Mesothelial cell of epicardium (in vitro differentiated cells): ENCODE measurements at places on chromosomes 6 and 20. TPM values are rescaled to one million over a fixed set of nuclear protein-coding genes. Genes with fewer than 3 reads are reported as not detected.

The BTNL2 gene
- total RNA-seq: not detected in 3 replicates

The CEBPB gene
- total RNA-seq: 23.1 to 26.0 TPM (median 25.6 TPM) in 3 replicates

DNA sequence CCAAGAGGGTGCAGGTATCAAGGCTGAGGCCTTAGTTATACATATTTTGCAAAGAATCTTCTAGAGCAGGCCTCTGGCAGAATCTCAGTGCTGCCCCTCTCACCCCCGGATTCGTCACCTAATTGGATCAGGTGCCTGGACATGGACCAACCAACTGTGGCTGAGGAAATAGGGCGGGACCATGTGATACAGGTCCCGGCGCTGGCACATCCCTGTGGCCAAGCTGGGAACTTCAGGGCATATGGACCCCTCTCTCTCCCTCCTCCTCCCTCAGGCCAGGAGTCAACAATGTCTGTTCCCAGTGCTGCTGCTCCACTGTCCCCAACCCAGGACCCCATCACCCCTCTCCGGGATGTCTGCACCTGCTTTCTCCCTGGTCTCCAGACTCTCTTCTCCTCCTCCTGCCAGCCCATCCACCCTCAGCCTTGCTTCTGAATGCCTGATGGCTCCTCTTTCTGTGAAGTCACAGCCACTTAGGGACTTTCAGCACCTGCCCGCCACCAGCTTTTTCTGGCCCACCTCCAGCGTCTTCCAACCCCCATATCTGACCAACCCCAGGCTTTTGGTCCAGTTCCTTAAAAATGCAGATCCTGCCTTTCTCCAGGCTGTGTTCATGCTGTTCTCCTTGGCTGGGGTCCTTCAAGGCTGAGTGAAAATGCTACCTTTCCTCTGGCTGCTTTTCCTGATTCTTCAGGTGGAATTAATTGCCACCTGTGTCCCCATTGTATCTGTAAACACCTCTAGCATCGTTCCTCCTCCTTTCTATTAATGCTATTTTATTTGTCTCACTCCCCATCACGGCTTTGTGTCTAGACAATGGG is 19.0 kb upstream of the MLN start:
- no peak for DNase-seq

- no peak for DNase-seq
Observed at GRCh38 chr20:24762791-24763350, 186.2 kb upstream of the CST7 start.

The OOEP gene
- not detected in 3 replicates for total RNA-seq

DNA sequence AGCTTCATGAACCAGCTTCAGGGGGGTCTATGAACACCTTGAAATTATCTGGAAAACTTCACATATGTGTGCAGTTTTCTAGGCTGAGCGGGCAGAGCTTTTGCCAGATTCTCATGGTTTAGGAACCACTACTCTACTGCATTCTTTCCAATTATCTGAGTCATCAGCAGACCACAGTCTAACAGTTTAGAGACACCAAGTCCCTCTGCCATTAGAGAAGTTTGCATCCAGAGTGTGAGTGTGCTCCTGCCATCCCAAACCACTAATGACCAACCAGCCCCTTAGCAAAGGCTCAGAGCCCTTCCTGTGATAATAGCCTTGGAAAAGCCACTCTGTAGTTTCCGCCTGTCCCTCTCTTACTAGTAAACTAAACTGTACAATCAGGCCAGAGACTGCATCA is 96.8 kb downstream of the PHACTR1 start:
- DNase-seq: no peak

The NOX3 gene
- total RNA-seq: not detected in 3 replicates

DNA sequence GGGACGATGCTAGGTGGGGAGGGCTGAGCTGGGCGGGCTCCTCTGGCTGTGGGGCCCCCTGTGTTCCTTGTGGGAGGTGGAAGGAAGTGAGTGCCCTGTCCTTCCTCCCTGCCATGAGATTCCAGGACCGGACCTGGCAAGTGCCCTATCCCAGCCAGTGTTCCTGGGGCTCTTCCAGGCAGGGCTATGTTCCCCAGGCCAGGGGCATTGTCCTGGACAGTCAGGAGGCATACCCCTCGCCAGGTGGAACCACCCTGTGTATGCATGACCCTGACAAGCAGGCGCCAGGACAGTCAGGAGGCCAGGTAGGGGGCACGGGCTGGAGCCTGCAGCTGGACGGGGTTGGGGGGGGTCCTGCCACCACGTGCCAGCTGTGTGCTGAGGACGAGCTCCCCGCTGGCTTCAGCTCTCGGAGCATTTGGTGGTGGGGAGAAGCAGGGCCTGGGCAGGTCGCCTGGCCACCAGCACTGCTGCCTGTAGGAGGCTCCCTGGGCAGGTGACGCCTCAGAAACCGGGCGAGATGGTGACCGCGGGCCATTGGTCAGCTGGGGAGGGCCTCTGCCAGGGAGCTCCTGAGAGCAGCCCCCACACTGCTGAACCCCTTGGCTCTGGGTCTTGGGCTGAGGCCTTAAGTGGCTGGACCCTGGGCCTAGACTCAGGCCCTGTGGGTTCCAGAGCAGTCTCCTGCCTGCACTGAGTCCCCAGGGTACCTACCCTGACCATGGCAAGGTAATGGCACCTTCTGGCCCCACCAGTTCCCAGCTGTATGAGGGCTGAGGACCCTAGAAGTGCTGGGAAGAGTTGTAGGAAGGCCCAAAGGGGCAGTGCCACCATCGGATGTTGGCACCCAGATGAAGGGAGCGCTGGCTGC is 694 bp downstream of the SLC17A9 start:
- no peak for DNase-seq

The SLC32A1 gene
- not detected in 3 replicates for total RNA-seq

The ECI2 gene
- total RNA-seq: 51.8 to 56.6 TPM (median 51.8 TPM) in 3 replicates

- no peak for DNase-seq
Observed at GRCh38 chr6:11012976-11013720, 31.0 kb downstream of the ELOVL2 start.

DNA sequence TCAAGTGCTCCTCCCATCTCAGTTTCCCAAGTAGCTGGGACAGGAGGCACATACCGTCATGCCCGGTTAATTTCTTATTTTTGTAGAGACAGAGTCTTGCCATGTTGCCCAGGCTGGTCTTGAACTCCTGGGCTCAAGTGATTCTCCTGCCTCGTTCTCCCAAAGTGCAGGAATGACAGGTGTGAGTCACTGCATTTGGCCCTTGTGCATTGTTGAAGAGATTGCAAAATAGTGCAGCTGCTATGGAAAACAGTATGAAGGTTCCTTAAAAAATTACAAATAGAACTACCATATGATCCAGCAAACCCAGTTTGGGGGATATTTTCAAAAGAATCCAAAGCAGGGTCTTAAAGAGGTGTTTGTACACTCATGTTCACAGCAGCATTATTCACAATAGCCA is 69.1 kb downstream of the GJA10 start:
- no peak for DNase-seq

DNA sequence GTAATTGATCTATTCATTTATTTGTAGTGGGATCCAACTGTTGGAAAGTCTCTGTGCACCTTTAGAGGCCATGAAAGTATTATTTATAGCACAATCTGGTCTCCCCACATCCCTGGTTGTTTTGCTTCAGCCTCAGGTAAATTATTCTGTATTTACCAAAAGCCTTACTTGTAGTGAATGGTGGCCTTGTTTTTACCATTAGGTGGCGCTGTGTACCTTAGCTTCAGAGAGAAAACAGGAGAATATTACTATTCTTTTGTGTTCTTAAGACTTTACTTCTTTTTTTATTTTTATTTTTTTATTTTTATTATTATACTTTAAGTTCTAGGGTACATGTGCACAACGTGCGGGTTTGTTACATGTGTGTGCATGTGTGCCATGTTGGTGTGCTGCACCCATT is 23.7 kb downstream of the PEX7 start:
- no peak for DNase-seq

The DOK5 gene
- total RNA-seq: 3.3 to 3.7 TPM (median 3.7 TPM) in 3 replicates

DNA sequence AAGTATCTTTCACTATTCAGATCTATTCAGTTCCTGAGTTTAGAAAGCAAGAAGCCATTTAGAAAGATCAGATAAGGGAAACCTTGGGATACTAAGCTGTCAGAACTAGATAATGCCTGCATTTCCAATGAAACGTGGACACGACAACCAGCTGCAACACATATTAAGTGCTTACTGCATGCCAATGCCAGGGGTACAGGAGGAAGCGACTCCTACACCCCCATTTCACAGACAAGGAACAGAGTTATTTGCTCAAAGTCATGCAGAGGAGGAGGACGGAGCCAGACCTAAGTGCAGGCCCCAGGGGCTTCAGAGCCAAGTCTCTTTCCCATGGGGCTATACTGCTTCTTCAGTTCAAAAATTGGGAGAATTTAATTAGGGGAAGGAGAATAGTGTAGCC is 62.4 kb downstream of the PREX1 start:
- no peak for DNase-seq

The NOTCH4 gene
- total RNA-seq: 2.3 to 2.6 TPM (median 2.5 TPM) in 3 replicates

The SLPI gene
- total RNA-seq: not detected in 3 replicates

The CLVS2 gene
- 0.11 to 0.27 TPM (median 0.24 TPM) in 3 replicates for total RNA-seq

The VSTM2L gene
- total RNA-seq: 30.9 to 35.9 TPM (median 31.9 TPM) in 3 replicates

- no peak for DNase-seq
Observed at GRCh38 chr6:14999106-14999505, 246.8 kb upstream of the JARID2 start.

DNA sequence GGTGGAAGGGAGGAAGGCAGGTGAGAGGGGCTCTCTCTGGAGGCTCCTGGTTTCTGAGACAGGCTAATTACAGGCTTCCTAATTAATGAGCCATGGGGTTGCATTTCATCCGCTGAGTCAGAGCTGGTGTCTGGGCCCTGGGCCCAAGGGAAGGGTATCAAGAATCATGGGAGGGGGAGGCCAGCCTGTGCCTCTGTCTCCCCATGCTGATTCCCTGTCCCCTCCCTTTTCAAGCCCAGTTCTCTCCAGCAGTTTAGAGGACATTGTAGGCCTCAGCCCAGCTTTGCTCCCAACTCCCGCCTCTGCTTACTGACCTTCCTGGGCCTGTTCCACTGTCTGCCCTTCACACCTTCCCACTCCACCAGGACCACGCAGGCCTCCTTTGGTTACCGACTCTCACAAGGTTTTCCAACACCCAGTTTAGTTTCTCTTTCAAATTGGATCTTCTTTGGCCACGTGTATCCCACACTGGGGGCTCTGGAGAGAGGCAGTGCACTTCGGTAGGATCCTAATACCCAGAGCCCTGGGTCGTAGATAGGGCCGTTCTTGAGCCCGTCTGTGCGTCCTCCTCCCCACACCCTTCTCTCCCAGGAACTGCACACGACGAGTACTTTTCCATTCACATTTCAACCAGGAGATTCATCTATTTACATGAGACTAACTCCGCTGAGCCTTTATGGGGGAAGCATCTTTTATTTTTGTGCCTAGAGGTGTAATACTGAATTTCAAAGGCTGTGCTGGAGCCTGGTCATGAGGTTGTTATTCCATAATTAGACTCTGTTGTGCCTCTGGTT is 18.2 kb upstream of the AVP start:
- no peak for DNase-seq

GRCh38 chr6:33779895-33780294 is 9.0 kb downstream of the LEMD2 start:
- no peak for DNase-seq

The GSTA3 gene
- not detected in 3 replicates for total RNA-seq

DNA sequence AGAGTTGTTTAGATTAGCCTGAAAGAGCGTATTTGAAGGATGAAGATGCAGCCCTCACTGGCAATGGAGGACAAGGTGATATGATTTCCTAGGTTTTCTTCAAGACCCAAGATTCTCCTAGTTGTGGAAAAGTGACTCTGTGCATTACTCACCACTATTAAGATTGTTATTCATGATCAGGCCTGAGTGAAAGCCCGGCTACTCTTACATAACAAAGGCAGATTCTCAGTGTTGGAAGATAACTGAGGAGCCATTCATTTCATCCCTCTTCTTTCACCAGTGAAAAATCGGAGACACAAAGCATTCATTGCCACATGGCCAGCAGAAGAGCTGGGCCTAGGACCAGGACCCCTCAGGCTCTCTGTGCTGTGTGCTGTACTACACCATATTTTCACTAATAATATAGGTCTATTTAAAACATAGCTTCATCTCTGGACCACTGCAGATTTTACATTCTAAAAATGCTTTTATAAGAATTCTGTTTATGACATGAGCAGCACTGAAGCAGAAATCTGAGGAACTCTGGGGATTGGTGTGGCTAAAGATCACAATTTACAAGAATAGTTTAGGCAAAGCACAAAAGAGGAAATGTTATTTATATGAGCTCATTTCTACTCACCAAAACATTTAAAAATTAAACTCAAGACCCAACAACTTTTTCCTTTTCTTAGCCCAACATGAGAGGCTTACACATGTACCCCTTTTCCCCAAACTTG is 181.9 kb upstream of the CCN2 start:
- DNase-seq: no peak

- no peak for DNase-seq
Observed at GRCh38 chr6:123638865-123639264, 2.1 kb upstream of the TRDN start.

- no peak for DNase-seq
Observed at GRCh38 chr6:134515986-134516385, 198.1 kb upstream of the SGK1 start.

The TDRD6 gene
- 0.24 to 0.51 TPM (median 0.43 TPM) in 3 replicates for total RNA-seq

The EFCAB8 gene
- total RNA-seq: 0.11 to 0.51 TPM (median 0.47 TPM) in 3 replicates

GRCh38 chr6:104170401-104170800 is 689.3 kb downstream of the HACE1 start:
- no peak for DNase-seq

The JPH2 gene
- 3.4 to 4.2 TPM (median 3.5 TPM) in 3 replicates for total RNA-seq

DNA sequence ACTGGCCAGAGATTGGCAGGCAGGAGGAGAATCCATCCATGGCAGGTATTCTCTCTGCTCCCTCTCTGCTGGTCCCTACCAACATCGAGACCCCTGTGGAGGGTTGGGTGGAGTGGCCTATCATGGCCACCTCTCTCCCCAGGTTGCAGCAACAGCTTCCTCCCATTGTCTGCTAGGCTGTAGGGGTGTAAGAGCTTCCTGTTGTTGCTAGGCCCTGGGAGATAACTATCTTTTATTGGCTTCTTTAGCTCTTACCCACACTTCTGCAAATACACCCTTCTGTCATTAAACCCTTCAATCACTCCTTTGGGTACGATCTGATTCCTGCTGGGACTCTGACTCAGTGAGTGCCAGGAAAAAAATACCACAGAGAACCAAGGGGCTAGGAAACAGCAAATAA is 66.6 kb upstream of the FAM184A start:
- no peak for DNase-seq

The TREML2 gene
- not detected in 3 replicates for total RNA-seq

DNA sequence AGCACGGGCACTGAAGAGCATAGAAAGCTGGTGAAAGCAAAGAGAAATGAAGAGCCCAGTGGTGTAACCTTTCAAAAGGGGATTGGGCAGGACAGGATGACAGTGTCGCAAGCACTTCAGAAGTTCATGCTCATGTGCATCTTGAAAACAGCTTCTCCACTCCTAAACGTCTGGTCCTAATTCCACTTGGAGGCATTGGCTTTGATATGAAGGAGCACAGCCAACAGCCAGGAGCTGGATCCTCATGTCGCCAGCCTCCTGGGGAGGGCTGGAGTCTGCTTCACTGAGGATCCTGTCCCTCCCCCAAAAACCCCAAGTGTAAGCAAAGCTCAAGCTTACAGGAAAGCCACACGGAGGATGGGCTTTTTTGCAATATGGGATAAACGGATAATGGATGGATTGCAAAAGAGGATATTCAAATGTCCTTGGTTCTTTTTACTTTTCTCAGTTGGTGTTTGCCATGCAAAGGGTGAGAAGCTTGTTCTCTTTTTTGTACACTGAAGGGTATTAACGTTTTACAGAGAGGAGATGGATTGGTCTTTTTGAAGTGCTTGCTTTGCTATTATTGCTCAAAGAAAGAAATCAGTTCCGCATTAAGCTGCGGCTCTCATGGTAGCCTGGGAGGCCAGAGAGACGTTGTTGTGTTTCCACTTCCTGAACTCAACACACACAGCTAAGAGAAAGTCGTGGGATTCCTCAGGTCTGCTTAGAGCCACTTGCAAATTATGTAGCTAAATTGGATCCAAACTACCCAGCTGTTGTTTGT is 92.2 kb downstream of the SIM1 start:
- DNase-seq: no peak
